ENCODE measurements at places on chromosomes 11 and 22. TPM values are rescaled to one million over a fixed set of nuclear protein-coding genes. Genes with fewer than 3 reads are reported as not detected.
A peak's percentile ranks its signal among the peaks of the same experiment; 100 is the strongest.

GRCh38 chr11:60925868-60926267 is 1.6 kb downstream of the TMEM132A start:
- peak; percentile 56 for DNase-seq

DNA sequence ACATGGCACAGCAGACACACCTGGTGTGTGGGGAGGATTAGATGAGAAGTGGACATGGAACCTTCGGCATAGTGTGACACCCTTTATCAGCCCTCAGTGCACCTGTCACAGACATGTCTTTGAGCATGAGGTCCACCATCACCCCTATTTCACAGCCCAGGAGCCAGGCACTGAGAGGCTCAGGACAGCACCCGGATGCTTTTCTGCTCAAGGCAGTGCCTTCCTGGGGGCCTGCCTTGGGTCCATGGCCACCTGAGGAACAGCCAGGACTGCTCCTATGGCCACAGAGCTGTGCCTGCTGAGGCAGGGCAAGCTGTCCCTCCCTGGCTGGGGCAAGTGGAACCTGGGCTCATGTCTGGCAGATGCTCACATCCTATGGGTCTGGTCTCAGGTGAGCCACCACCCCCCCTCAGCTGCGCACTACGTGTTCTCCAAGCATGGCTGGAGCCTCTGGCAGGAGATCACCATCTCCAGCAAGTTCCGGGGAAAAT is 75.8 kb downstream of the MORC2 start:
- DNase-seq: no peak

DNA sequence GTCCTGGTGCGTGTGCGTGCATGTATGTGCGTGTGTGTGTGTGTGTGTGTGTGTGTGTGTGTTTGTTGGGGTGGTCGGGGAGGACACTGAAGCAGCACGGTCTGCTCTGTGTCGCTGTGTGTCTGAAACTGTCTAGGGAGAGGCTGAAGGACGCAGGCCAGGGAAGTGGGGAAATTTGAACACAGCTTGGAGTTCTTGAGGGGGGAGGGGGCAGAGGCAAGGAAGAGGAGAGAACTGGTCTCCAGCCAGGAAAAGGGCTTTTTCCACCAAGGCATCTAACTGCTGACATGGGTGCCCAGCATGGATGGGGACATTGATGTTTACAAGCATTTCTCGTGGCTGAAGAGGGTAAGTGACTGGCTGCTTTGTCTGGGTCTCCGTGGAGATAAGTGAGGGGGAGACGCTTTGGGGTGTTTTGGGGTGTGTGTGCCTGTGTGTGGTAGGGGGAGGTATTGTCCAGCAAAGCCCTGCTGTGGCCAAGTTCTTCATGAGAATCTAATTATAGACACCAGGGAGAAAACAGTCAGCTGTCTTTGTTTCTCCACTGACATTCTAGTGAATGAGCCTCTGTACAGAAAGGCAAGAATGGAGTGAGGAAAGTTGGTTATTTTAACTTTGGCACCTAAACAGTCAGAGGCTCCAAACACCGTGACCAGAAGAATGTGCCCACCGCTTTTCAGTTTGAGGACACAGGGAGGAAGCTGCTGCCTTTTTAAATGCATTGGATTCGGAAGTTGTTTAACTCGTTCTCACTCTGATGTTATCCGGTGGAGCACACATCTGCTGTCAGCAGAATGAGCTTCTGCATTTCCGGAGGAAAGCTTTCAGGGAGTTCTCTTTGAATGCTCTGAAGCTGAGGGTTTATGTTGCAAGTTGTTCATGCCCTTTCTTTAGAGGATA is 63.7 kb downstream of the PPFIBP2 start:
- no peak for DNase-seq

- DNase-seq: no peak
Measured at GRCh38 chr11:130655300-130655699, 206.9 kb downstream of the ADAMTS15 start.

DNA sequence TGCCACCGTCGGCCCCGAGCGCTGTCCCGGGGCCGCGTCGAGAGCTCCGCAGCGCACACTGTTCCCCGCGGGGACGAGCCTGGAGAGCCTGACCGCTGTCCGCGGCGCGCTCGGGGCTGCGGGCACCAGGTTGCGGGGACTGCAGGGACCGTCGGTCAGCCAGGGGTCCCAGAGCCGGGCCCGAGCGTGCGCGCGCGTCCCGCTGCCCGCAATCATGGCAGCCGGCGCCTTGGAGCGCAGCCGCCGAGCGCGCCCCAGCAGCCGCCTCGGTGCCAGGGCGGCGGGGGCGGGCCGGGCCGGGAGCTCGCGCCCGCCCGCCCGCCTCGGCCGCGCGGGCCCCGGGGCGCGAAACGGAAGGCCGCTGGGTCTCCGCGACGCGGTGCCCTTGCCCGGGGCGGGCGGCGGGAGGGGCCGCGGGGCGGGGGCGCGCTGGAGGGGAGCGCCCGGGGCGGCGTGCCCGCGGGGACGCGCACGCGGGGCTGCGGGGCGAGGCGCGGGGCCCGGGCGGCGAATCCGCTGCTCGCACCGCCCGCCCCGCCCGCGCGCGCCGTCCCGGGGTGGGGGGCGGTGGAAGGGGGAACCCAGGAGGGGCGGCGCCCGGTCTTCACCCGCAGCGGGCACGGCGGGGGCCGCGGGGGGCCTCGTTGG is 79.4 kb upstream of the PPARA start:
- no peak for DNase-seq

- no peak for DNase-seq
Measured at GRCh38 chr22:31102441-31103081, 4.8 kb downstream of the SELENOM start.

DNA sequence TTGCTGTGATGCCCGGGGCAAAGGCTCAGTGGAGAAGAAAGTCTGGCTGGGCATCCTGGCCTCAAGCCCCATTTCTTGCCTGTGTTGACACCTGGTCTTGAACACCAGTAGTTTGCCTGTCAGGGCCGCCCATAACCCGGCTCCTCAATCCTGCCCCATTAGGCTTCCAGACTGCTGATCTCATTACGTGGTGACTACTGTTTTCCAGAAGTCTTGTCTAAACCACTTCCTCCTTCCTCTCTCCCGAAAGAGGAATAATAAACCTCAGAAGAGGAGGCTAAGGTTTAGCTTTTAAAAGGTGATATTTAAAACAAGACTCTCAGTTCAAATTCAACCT is 97.7 kb downstream of the CD44 start:
- no peak for DNase-seq

DNA sequence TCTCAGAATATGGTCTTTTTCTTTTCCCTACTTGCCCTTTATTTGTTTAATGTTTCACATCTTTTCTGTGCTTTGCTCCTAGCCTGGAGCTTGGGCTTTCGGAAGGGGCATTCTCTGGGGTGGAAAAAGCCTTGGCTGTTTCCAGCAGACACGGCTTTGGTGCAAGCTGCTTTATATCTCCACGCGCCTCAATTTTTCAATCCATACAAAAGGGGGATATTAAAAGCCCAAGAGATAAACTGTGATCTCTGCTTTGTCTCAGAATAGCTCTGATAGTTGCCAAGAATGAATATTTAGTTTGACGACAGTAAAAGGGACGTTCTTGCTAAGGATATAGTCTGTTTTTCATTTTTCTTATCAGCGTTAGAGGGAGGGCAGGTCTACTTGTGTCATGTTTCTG is 194.0 kb upstream of the KIRREL3 start:
- DNase-seq: no peak

GRCh38 chr11:44574610-44575287 is 9.3 kb downstream of the CD82 start:
- peak; percentile 91 for DNase-seq

GRCh38 chr11:2701230-2701629 is 1.4 kb upstream of the KCNQ1OT1 start:
- no peak for DNase-seq

- no peak for DNase-seq
Measured at GRCh38 chr11:69539416-69540117, 58.1 kb downstream of the LINC01488 start.

The RNF121 gene
- total RNA-seq: 28.6 TPM

The ATXN10 gene
- 118 TPM for total RNA-seq

The MS4A6A gene
- not detected for total RNA-seq
